ENCODE measurements at places on chromosomes 3 and 15.

DNA sequence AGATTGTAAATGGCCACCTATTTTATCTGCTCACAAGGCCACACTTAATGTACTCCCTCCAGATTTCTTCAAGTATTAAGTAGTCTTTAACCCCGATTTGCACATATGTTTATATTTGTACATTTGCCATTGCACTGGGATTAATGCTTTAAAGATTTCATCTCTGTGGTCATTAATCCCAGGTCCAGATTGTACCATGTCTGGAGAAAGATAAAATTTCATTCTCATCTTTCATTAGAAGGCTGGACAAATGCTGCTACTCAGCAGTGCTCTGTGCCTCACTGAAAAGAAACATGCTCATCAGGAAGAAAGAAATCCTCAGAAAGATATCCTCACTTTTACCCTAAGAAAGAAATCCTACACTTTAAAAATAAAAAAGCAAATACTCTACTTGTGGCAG is 62.5 kb upstream of the LRRC3B start:
- DNase-seq = no peak

DNA sequence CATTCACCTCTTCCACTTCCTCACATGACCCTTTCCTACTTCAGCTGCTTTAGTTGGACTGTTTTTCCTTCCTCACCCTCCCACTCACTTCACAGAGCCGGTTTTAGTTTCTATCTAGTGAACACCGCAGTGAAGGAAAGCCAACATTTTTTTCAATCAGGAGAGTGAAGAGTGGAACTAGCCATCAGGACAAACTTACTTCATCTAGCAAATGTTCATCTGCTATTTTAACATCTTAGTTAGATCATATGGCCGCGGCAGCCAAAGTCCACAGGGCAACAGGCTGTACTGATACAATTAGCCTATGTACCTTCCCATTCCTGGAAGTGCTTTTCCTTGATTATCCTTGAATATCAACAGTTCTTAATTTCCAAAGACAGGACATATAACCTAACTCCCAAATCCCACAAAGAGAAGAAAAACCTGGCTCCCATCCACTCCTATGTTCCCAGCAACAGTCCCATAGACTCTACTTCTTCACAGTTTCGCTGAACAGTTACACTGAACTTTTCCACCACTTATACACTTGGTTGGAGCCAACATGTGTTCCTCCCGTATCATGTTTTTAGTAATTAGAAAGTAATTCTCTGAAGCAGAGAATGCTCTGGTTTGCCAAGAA is 456.2 kb upstream of the THBS1 start:
- no peak for DNase-seq

GRCh38 chr15:73897441-73898261 is 24.3 kb downstream of the TBC1D21 start:
- DNase-seq = peak; percentile 62

GRCh38 chr3:131361464-131362421 is 19.8 kb upstream of the NUDT16 start:
- DNase-seq = no peak

DNA sequence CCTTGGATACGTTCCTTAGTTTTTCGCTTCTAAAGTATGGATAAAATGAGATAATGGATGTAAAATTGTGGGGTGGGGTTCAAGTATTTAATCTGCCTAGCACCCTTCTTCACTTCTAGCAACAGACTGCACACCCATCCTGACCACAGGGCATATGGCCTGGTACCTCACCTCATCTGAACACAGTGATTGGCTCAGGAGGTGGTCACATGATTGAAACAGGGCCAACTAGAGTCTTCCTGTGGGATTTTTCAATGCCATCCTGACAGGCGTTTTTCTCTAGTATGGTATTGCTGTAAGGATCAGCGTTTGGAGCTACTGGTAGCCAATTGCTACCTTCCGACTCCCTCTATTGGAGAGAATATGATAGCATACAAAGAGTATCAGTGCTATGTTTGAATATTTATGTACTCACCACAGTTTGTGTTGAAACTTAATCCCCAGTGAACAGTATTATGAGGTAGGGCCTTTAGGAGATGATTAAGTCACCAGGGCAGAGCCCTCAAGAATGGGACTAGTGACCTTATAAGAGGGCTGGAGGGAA is 172.2 kb downstream of the PPM1L start:
- no peak for DNase-seq

All from activated naive CD4-positive, alpha-beta T cell treated with Interleukin-2 at 50 U/mL for 16 hours (primary cell).